SK-N-SH treated with all-trans-retinoic acid at 6 μM for 48 hours (cell line): ENCODE measurements at places on chromosomes 11 and 22.

DNA sequence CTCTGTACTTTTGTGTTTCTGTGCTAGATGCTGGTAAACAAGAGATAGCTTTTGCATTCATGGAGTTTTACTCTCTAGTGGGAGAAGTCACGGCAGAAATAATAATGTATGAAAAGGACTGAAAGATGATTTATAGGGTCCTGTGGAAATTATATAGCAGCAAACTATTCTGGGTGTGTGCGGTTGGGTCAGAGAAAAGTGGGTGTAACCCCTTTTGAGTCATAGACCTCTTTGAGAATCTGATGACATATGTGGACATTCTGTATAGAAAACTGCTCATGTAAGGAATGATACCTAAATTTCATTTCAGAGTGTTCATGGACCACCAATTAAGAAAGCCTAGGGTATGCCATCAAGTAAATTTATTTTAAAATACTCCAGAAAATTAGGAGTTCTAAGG is 54.4 kb downstream of the TMEM135 start:
- no peak for ATAC-seq

DNA sequence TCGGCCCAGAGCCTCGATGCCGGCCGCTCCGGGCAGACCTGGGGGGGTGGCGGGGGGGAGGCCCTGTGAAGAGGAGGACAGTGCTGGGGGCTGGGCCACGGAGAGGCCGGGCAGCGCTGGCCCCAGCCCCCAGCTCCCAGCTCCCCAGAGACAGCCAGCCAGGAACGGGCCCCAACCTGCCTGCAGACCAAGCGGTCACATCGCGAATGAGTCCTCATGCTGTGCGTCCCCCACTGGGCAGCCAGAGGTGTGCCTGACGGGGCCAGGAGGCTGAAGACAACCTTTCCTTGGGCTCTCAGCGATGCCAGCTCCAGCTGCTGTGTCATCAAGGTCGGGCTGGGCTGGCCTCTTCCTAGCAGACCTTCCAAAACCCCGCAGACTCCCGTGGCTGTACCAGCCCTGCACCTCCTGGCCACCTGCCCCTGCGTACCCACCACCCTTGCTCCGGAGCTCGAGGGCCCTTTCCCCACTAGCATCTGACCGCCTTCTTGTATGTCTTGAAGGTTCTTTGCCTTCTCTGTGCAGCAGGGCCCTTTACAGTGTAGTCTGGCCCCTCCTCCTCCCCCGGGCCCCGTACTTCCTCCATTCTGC is 88.4 kb downstream of the CDKN1C start:
- no peak for ATAC-seq

DNA sequence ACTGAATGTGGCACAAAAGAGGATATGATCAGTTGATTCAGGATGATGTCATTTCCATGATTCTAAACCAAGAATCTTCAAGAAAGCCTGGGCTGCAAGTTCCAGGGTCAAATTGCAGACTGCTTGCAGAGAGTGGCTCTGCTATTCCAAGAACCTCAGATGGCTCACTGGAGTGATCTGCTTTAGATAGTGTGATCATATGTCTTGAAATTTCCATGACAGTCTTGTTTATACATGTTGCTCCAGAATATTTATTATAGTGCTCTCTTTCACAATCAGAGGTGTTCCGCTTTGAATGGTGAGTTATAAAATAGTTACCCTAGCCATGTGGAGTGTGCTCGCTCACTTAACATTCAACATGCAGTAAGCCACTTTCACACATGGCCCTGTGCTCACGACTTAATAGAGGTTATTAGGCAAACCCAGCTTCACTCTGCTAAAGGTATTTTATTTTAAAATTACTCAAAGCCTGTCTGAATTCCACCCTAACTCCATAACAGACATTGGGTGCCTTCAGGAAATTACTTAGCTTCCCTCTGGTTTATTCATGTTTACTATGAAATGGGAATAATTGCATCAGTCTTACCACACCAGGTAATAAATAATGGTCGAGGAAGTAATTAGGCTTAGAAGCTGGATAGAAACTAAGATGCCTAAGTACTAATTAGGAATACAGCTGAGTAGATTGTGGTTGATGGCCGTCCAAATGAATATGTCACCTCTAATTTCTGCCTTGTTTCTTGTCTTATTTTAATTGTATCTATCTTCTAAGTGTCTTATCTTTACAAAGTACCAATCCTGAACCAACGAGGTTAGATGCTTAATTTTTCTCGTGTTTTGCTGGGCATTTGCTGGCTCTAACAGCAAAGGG is 187.9 kb downstream of the ETS1 start:
- ATAC-seq = peak; percentile 59

DNA sequence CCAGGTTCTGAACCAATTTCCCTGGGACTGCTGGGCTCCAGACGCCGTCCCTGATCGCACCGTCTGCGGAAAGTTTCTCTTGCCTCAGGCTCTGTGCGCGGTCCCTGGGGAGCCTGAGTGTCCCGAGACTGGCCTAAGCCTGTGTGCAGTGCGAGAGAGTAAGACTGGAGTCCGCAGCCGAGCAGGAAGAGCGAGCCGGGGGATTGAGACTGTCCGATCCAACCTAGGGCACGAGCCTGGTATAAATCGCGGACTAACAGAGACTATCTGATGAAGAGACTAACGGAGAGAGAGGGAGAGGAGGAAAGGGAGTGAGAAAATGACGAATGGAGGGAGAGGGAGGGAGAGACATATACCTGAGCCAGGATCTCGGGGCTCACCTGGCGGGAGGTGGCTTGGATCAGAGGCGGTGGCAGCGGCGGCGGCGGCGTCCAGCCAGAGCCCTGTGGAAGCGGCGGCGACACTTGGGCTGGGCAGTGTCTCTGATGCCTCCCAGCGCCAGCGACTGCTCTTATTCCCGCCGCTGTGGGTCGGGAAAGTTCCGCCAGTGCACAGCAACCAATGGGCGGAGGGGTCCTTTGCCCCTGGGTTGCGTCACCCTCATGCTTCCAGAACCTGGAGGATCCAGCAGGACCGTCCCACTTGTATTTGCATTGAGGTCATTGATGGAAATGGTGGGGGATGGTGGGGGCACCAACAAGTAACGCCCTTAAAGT is at the start of gene CALCA:
CALCA (minus strand) TSS at position 487 of the 716 bp plus-strand sequence. CDS start 1,159 bp downstream, outside the sequence.
- ATAC-seq = no peak

DNA sequence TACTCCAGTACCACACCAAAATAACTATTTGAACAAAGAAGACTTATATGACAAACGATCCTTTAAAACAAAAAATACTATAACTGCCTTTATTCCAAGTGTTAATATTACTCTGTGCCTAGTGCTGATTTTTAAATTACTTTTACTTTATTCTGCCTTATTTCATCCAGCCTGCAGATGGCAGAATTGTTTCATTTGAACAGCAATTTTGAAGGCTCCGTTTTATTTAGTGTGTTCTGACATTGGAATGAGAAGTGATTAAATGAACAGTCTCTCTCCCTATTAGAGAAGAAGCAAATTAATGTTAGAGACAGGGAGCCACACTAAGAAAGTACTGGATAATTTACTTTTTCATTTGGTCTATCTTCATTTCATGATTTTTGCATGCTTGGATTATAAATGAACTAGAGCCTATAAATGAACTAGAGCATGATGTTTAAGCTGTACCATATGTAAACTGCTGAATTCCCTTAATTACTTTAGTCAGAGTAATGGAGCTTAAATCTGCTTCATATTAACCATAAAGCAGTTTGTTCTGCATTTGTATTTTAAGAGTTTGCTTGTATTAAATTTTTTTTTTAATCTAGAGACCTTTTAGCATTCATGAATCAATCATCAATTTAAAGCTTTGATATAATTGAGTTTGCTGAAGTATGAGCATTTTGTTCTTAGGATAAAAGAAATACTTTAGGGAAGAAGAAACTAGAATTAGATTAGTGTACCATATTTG is 9.8 kb downstream of the PDHX start:
- peak; percentile 87 for ATAC-seq

GRCh38 chr22:43365715-43366440 is 22.7 kb upstream of the SCUBE1 start:
- no peak for ATAC-seq

DNA sequence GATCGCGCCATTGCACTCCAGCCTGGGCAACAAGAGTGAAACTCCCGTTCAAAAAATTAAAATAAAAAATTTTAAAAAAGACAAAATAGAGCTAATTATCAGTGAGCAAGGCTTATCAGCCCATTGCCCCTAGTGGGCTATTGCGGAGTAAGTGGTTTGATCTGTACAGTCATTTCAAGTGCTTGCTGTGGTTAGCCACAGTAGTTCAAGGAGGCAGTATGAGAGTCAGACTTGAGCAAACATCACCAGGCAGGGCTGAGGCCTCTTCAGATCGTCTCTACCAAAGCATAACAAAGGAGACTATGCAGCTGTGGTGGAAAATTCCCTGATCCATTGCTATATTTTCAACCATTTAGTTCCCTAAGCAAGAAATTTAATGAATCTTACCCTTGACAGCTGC is 4.3 kb upstream of the SBF2 start:
- no peak for ATAC-seq

GRCh38 chr11:45365961-45366618 is 79.9 kb upstream of the SYT13 start:
- ATAC-seq = no peak

DNA sequence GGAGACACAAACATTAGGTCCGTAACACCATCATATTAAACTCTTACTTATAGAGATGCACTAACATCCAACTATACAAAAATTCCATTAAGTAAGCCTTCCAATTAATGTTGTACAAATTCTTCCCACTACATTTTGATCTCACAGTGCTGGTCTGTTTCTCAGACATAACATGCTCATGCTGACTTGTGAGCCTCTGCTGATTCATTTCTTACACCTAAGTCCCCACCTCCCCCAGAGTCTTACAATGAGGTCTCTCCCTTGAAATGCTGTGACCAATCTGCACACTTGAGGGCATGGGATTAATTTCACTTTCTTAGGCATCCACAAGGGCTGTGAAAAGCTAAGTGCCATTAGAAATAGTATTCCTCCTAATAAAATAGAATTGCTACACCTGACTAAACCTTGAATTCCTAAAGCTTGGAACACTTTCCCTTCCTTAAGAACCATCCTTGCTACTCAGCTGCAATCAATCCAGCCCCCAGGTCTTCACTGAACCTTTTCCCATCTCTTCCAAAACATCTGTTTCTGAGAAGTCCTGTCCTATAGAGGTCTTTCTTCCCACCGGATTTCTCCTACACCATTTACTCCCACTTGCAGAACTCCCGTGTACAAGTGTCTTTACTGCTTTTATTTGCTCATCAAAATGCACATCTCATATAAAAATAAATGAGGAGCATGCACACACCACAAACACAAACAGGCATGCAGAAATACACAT is 2.0 kb downstream of the HBG1 start:
- ATAC-seq = no peak

DNA sequence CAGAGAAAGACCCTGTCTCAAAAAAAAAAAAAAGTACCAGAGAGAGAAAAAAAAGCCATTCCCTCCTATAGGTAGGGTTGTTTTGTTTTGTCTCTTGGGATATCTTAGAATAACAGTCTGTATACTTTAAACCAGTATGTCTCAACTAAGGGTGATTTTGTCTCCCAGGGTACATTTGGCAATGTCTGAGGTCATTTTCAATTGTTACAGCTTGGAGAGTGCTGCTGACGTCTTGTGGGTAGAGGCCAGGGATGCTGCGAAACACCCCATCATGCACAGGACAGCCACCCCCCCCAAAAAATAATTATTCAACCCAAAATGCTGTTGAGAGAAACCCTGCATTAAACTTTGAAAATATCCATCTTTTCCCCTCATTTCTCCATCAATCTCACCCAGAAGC is 56.1 kb upstream of the CRTAM start:
- no peak for ATAC-seq

DNA sequence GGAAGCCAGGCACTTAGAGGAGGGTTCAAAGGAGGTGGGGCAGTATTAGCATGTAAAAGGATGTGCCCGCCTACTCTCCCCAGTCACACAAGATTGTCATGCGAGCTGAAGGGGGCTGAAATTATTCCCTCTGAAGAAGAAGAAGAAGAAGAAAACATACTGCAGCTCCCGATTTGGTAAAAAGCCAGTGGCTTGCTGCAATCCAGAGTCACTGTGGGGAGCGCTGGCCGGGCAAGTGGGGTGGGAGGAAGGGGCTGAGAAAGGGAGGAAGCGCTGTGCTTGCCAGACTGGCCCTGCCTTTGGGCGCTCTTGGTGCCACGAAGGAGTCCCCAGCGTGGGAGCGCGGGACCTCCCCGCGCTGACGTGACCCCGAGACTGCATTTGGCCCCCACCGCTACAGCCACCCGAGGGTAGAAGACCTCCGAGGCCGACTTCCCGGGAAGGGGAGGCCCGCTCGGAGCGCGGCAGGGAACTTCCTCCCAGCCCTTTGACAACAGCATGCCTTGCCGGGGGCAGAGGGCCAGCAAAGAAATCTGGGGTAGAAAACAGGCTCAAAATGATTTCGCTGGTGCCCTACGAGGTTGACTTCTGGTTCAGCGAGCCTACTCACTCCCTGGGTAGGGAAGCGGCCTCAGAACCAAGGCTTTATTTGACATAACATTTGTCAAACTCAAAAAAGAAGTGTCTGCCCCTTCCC is 906.3 kb downstream of the DLG2 start:
- ATAC-seq = peak; percentile 32; the same call in 1 of the 3 replicates

GRCh38 chr11:122742301-122743018 is 86.9 kb downstream of the UBASH3B start:
- ATAC-seq = no peak
